Bronchial smooth muscle cell (primary cell): ENCODE measurements at places on chromosomes 11 and 22. TPM values are rescaled to one million over a fixed set of nuclear protein-coding genes. Genes with fewer than 3 reads are reported as not detected.

Gene SLC6A5
- total RNA-seq: not detected in 2 replicates

Gene OR51B2
- total RNA-seq: not detected in 2 replicates

Gene MIOX
- not detected in 2 replicates for total RNA-seq

Gene CDC42BPG
- total RNA-seq: 0.16 and 0.69 TPM in 2 replicates

Gene IFITM1
- total RNA-seq: 20.1 and 20.8 TPM in 2 replicates

Gene BATF2
- total RNA-seq: 0.26 and 0.63 TPM in 2 replicates

Gene BEST1
- 2.5 and 4.6 TPM in 2 replicates for total RNA-seq

Gene PHOX2A
- not detected in 2 replicates for total RNA-seq

Gene NELL1
- total RNA-seq: not detected in 2 replicates

Gene DLG2
- total RNA-seq: 3.3 TPM in 2 replicates

Gene RAG2
- not detected in 2 replicates for total RNA-seq

Gene ABTB2
- 2.3 and 3.8 TPM in 2 replicates for total RNA-seq

Gene C2CD3
- total RNA-seq: 4.7 and 5.3 TPM in 2 replicates

Gene GSTT2B
- total RNA-seq: 1.4 and 3.2 TPM in 2 replicates

Gene GRAMD1B
- total RNA-seq: 0.34 and 1.3 TPM in 2 replicates

Gene KDM2A
- 31.4 and 40.2 TPM in 2 replicates for total RNA-seq

Gene SCGB1D2
- total RNA-seq: not detected in 2 replicates

Gene STX5
- total RNA-seq: 42.6 and 50.5 TPM in 2 replicates

Gene RASD2
- 0.95 TPM in 1 of 2 replicates, not detected in the other for total RNA-seq

Gene HTR3B
- total RNA-seq: not detected in 2 replicates

Gene RFPL1
- total RNA-seq: not detected in 2 replicates

Gene NXPE2
- total RNA-seq: 0.09 TPM in 1 of 2 replicates, not detected in the other

Gene SLC22A12
- total RNA-seq: not detected in 2 replicates

Gene OR5P2
- not detected in 2 replicates for total RNA-seq

Gene VPREB3
- total RNA-seq: not detected in 2 replicates

Gene SCN4B
- total RNA-seq: under 0.01 and 0.43 TPM in 2 replicates

Gene BCO2
- 0.86 and 0.95 TPM in 2 replicates for total RNA-seq

Gene OR1S1
- not detected in 2 replicates for total RNA-seq

Gene FOLR3
- 0.34 and 1.4 TPM in 2 replicates for total RNA-seq

Gene MS4A4A
- total RNA-seq: not detected in 2 replicates

Gene CHRM1
- 0.09 TPM in 1 of 2 replicates, not detected in the other for total RNA-seq

Gene DUSP8
- total RNA-seq: under 0.01 and 0.09 TPM in 2 replicates

Gene SPTBN2
- total RNA-seq: 0.47 and 2.3 TPM in 2 replicates
